ENCODE measurements at places on chromosomes 16 and 17.

- DNase-seq: no peak
These were observed 971 bp downstream of the MINK1 start for GRCh38 chr17:4833941-4834680.

GRCh38 chr16:339680-340079 is 12.8 kb downstream of the AXIN1 start:
- no peak for DNase-seq

- no peak for DNase-seq
These were observed 100.0 kb downstream of the WWOX start for GRCh38 chr16:78199325-78200022.

GRCh38 chr17:77523540-77523939 is 382.8 kb downstream of the SEC14L1 start:
- DNase-seq: no peak

DNA sequence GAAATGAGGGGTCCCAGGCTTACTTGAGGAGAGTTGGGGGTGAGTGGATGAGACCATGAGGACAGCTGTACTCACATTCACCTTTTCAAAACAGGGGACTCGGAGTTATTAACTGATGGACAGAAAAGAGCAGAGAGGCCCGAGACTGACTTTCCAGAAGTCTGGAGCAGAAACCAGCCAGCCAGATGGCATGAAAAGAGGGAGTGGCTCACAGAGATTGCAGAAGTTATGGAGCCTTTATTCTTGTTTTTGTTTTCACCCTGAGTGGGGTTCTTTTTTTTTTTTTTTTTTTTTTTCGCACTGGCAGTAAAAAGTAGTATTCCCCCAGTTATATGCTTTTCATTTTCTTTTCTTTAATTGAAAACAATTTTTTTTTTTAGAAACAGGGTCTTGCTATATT is 18.9 kb downstream of the TVP23A start:
- no peak for DNase-seq

- DNase-seq: no peak
These were observed 210.4 kb downstream of the CA10 start for GRCh38 chr17:51948128-51948527.

GRCh38 chr17:38589462-38590114 is 16.2 kb downstream of the SRCIN1 start:
- no peak for DNase-seq

Data from T follicular helper cell (primary cell).